Progenitor cell of endocrine pancreas (in vitro differentiated cells): ENCODE measurements at places on chromosomes 12 and 14. TPM values are rescaled to one million over a fixed set of nuclear protein-coding genes. Genes with fewer than 3 reads are reported as not detected.

Gene MYF6
- 0.33 TPM in 1 of 2 replicates, not detected in the other for total RNA-seq

Gene FLVCR2
- total RNA-seq, result 1.0 and 6.3 TPM in 2 replicates

Gene IFI27
- 5.8 and 7.5 TPM in 2 replicates for total RNA-seq

Gene PRB2
- not detected in 2 replicates for total RNA-seq

Gene DNAI7
- 3.1 and 3.3 TPM in 2 replicates for total RNA-seq
